ENCODE measurements at places on chromosomes 1 and 21.

GRCh38 chr1:41855713-41856112 lies 63.0 kb downstream of the HIVEP3 start:
- no peak for DNase-seq

GRCh38 chr1:53331446-53332185 lies 3.7 kb upstream of the LRP8 start:
- DNase-seq = no peak

DNA sequence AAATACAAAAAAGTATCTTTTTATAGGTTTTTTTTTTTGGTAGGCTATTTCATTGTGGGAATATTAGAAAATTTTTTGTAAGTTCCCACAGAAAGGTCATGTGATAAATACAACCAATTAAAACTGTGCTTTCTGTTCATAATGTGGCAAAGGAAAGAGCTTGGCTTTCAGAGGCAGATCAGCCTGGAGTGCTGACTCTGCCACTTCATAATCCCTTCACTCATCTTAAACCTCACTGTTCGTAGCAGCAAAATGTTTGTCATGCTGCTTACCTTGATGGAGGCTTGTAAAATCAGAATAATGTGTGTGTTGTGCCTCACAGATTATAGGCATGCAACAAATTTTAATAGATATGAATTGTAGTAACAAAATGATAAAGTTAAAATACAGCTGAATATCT lies 176.8 kb downstream of the ZP4 start:
- no peak for DNase-seq

GRCh38 chr1:154992721-154993571 lies 440 bp upstream of the LENEP start:
- peak; percentile 61 for DNase-seq

GRCh38 chr1:184021728-184022127 lies 15.8 kb downstream of the COLGALT2 start:
- DNase-seq = peak; percentile 37

- DNase-seq = no peak
Measured at GRCh38 chr1:13753636-13754402, 53.8 kb downstream of the PRDM2 start.

- peak; percentile 80 for DNase-seq
Measured at GRCh38 chr1:26471498-26472319, 531 bp upstream of the HMGN2 start.

DNA sequence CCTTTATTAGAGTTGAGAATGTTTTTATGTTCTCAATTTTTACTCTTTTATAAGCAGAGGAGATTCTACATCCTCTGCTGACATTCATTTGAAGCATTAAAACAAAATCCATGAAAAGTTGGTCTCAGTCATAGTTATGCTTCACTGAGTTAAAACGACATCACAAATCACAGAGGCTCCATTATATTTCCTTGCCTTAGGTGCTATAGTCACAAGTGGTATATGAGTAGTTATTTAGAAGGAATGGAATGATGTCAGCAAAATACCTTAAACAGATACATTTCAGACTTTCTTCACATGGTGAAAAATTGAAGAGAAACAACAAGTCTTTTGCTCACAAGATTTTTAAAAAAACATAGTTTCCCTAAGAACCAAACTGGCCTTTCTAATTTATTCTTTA lies 11.7 kb upstream of the METTL13 start:
- DNase-seq = no peak

DNA sequence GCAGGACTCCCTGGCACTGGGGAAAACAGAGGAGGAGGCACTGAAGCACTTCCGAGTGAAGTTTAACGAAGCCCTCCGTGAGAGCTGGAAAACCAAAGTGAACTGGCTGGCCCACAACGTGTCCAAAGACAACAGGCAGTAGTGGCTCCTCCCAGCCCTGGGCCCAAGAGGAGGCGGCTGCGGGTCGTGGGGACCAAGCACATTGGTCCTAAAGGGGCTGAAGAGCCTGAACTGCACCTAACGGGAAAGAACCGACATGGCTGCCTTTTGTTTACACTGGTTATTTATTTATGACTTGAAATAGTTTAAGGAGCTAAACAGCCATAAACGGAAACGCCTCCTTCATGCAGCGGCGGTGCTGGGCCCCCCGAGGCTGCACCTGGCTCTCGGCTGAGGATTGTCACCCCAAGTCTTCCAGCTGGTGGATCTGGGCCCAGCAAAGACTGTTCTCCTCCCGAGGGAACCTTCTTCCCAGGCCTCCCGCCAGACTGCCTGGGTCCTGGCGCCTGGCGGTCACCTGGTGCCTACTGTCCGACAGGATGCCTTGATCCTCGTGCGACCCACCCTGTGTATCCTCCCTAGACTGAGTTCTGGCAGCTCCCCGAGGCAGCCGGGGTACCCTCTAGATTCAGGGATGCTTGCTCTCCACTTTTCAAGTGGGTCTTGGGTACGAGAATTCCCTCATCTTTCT lies 75.5 kb downstream of the PIK3CD start:
- DNase-seq = no peak

DNA sequence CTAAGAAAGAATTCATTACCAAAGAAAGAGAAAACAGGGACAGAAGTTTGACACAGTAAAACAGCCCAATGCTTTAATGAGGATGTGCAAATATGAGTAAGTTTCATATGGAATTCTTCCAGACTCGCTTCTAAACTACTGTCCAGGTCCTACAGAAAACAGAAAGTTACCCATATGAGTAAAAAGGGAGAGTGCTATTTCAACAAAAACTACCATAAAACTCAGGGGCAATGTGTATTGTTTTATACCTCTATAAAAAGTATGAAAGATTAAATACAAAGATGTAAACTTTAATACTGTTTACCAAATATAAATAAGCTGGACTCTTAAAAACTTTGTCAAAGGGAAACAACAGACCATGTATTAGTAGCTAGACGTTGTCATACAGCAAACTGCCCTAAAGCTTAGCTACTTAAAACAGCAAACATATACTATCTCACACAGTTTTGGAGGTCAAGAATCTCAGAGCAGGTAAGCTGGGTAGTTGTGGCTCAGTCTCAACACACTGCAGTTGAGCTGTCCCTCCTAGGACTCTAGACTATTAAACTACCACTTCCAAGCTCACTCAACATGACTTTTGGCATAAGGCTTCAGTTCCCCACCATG lies 174.9 kb downstream of the COP1 start:
- no peak for DNase-seq

GRCh38 chr1:100535264-100535663 lies 2.7 kb upstream of the GPR88 start:
- no peak for DNase-seq

DNA sequence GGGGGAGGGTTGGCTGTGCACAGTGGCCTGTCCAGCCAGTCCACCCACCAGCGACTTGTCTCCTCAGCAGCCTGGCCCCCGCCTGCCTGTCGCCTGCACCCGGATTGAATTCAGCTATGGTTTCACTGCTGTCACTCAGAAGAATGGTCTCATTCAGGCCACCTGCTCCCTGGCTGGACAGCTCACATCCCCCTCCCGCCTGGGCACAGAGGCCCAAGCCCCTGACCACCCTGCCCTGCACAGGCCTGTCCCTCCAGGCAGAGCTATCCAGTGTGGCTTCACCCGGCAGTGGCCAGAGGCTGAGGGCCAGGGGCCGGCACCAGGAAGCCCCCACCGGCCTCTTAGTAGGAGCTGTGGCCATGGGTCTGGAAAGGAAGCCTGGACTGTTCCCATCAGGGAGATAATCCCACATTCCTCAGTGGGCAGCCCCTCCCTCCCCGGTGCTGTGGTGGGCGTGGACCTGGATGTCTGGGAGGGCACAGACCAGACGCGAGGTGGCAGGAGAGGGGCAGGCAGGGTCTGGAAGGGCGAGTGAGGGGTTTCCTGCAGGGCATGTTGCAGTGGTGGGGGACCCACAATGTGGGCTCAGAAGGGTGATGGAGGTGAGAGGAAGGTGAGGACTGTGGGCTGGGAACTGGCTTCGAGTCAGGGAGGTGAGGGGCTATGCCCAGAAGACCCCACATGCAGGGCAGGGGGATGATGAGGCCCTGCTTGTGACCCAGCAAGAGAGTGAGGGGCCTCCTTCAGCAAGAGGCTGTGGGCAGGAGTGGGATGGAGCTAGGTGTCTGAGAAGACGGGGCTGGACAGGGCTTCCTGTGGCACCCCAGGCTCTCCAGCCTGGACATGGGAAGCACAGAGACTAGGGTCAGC lies 30.4 kb downstream of the WNT9A start:
- no peak for DNase-seq

- DNase-seq = peak; percentile 88
Measured at GRCh38 chr1:30700528-30701257, 22.7 kb downstream of the MATN1 start.

- DNase-seq = no peak
Measured at GRCh38 chr1:181090641-181091126, 2.2 kb downstream of the IER5 start.

DNA sequence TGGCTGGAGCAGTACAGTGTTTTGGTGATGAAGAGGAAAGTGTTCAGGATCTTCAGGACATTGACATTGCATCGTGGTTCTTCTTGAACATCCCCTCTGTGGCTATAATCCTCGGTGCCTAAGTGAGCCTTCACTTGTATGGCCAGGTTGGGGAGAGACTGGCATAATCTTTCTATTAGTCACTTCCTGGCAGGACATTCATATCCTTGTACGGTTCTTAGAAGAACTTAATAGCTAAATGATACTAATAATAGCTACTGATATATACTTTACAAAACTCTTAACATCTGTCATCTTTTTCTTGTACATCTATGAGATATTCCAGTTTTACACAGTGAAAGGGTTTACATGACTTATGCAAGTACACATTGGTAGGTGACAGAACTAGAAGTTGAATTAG lies 35.8 kb downstream of the CELF3 start:
- DNase-seq = peak; percentile 96

- DNase-seq = no peak
Measured at GRCh38 chr1:54742282-54742681, 22.0 kb downstream of the PARS2 start.

DNA sequence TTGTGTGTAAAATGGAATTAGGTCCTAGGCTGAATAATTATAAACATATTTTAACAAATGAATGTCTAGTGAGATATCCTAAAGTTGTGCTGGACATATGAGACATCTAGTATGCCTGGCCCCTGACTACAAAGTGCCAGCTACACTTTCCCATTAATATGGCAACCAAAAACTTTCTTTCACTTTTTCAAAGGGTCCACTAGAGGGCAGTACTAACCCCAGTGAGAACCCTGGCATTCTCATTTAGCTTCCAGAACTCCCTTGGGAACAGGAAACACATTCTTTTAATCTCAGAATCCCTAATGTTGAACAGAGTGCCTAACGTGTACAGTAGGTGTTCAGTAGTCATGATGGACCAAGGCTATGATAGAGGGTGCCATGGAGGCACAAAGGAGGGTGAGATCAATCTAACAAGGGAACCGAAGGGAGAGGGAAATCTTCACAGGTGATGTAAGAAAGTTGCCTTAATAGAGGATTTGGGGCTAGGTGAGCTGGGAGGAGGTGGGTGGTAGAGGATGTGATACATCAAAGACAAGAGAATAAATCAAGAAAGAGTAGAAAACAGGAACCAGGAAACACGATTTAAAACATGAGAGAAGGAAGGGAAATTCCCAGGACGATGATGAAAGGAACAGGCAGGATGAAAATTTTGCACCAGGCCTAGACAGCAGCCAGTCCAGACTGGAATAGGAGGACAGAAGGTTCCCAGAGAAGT lies 41.6 kb downstream of the NSL1 start:
- DNase-seq = peak; percentile 86

- DNase-seq = peak; percentile 2
Measured at GRCh38 chr1:208951908-208952307, 631.6 kb upstream of the CAMK1G start.

- no peak for DNase-seq
Measured at GRCh38 chr1:236334893-236335545, 53.3 kb upstream of the ERO1B start.

DNA sequence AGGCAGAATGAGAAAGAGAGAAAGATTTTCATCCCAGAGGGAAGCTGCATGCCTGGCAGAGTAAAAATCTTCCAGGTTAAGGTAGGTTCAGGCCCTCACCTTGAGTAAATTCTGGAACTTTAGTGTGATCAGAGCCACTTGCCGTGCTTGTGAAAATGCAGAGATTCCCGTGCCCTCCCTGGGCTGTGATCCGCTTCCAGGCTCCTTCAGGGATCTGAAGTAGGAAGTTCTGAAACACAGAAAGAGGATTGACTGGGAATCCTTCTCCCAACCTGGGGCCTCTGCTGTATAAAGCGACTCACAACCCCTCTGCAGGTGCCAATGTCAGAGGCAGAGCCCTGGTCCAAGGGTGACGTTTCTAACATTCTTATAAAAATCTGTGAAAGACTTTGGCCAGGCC lies 26.6 kb downstream of the NUAK2 start:
- no peak for DNase-seq

Measured in fibroblast of skin of back (primary cell).